ENCODE measurements at places on chromosomes 13 and 19.
A peak's percentile ranks its signal among the peaks of the same experiment; 100 is the strongest.

GRCh38 chr13:89750371-89750770, 1597.1 kb upstream of the MIR17HG start:
- no peak for DNase-seq

DNA sequence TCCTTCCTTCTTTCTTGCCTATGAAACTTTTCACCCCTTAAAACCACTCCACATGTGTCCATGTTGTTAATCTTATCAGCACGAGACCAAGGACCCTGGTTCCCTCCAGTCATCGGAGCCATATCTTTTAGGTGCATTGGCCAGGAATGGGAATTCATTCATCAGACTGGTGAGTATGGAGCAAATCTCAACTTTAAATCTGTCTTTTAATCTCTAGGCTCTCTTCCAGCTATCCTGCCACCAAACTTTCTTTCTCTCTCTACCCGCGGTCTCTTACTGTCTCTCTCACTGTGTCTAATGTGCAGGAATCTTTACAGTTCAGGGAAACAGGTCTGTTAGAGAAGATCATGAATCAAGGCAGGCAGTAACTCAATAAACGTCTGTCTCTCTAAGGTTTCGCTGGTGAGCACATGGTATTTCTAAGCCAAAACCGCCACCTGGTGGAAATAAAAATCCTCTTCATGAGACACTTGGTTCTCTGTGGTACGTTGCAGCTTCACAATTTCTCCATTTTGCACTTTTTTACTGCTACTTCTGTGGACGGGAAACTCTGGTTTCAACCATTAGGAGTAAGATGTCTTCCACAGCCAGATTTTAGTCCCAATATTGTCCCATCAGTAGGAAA, 16.1 kb downstream of the LGALS16 start:
- DNase-seq: peak; percentile 73

- DNase-seq: no peak
Measured at GRCh38 chr19:46842791-46843190, 7.9 kb downstream of the AP2S1 start.

GRCh38 chr13:75675421-75675820, 39.3 kb downstream of the LMO7 start:
- DNase-seq: no peak

DNA sequence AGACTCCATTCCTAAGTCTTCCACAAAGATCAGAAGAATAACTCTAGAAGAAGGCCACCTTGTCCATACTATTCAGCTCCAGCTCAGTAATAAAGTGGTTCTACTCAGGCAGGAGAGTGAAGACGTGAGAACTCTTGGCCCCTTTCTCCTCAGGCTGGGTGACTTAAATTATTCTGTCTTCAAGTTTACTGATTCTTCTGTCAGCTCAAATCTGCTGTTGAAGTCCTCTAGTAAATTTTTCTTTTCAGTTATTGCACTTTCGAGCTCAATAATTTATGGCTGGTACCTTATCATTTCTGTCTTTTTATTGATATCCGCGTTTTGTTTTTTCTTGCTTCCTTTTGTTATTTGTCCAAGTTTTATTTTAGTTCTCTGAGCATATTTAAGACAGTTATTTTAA, 922.3 kb upstream of the PCDH9 start:
- no peak for DNase-seq

GRCh38 chr13:66430269-66430668, 799.9 kb downstream of the PCDH9 start:
- no peak for DNase-seq

- DNase-seq: no peak
Measured at GRCh38 chr19:17323964-17324332, 10.7 kb downstream of the ANO8 start.

GRCh38 chr13:49256841-49257240, 9.1 kb downstream of the CDADC1 start:
- DNase-seq: no peak

DNA sequence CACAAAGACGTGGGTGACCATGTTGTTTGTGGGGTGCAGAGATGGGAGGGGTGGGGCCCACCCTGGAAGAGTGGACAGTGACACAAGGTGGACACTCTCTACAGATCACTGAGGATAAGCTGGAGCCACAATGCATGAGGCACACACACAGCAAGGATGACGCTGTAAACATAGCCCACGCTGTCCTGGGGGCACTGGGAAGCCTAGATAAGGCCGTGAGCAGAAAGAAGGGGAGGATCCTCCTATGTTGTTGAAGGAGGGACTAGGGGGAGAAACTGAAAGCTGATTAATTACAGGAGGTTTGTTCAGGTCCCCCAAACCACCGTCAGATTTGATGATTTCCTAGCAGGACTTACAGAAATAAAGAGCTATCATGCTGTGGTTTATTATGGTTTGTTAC, 5.6 kb downstream of the KLK2 start:
- no peak for DNase-seq

- peak; percentile 38 for DNase-seq
Measured at GRCh38 chr19:51365211-51365964, 800 bp downstream of the ETFB start.

DNA sequence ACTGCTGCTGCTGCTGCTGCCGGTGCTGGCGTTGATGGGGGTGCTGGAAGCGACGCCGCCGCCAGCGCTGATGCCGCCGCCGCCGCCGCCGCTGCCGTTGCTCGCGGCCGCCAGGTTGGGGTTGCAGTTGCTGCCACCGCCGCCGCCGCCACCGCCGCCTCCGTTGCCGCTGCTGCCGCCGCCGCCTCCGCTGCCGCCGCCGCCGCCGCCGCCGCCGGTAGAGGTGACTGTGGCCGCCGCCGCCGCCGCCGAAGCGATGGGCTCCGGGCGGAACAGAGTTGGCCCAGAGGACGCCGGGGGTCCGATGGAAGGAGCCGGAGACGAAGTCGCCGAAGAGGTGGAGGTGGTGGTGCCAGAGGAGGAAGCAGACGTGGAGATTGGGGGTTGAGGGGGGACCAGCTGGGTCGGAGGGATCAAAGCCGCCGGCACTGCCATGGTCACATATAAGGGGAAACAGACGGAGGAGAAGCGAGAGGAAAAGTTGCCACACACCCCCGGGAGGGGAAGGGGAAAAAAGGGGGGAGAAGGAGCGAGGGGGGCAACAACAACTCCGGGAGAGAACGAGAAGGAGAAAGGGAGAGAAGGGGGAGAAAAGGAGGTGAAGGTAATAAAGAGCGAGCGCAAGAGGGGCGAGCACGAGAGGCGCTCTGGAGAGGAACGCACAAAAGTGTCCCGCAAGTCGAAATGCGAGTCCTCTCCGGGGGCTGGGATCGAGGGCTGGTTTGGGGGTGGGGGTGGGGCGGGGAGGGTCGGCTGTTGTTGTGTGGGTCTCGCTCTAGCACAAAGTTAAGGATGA, 471 bp downstream of the DACH1 start:
- no peak for DNase-seq

DNA sequence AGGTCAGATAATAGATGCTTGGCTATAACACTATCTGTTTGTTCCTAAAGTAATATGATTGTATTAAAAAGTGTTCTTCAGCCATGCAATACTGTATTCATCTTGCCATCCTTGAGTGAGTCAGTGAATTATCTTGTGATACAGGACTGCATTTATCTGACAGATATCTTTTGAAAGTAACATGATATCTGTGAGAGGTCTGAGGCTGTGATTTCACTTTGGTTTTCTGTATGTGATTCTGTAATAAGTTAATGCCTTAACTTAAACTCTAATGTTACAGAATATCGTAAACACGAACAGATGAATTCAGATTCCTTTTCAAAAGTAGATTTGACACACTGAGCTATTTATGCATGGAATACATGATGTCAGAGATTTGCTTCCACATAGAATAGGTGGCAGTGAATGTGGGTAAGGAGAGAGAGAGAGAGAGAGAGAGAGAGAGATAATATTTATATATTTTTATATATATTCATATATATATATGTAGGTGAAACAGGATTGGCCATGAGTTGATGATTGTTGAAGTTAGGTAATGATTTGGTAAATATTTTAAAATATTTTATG, 97.9 kb upstream of the RNF113B start:
- DNase-seq: no peak

Data from CD4-positive, alpha-beta T cell treated with Interleukin-12 subunit alpha and Interleukin-12 subunit beta, for 1 hour (primary cell).